Activated CD4-positive, alpha-beta T cell treated with anti-CD3 and anti-CD28 coated beads, Interleukin-2, Interleukin-4, amounts not matched to agents 100 ng/mL and 50 ng/mL, durations not matched to agents 16 hours and 8 hours (primary cell): ENCODE measurements at places on chromosomes 6 and 20.

DNA sequence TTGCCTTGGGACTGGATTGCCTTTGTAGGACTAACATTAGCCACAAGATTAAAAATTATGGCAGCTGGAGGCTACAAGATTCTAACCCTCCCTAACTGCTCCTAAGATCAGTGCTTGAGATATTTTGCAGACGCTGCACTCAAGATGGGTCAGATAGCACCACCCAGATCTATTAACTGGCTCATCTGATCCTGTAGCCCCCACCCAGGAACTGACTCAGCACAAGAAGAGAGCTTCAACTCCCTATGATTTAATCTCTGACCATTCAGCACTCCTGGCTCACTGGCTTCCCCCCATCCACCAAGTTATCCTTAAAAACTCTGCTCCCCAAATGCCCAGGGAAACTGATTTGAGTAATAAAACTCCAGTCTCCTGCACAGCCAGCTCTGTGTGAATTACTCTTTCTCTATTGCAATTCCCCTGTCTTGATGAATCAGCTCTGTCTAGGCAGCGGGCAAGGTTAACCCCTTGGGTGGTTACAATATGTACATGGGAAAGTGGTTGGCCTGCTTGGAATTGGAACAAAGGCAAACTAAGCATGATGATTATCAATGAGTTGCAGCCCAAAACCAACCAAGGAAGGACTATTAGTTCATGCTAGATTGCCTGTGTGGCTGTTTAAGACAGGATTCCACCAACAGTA, 111.3 kb downstream of the OR2B2 start:
- DNase-seq: no peak

DNA sequence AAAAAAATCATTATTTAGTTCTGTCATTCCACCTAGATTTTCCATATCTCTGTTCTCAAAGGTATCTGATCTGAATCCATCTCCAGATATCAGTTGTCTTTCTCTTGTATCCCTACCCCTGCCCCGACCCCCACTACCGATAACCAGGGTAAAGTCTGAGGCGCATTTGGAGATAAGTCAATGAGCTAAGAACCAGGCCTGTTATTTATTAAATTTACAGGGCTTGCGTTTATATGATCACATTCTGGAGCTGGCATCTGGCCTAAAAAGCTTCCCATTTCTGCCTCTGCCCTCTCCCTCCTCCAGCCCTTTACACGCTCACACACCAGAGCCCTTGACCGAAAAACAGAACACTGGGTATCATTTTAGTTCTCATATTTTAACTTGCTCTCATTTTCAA, 144.7 kb downstream of the ALDH8A1 start:
- no peak for DNase-seq

DNA sequence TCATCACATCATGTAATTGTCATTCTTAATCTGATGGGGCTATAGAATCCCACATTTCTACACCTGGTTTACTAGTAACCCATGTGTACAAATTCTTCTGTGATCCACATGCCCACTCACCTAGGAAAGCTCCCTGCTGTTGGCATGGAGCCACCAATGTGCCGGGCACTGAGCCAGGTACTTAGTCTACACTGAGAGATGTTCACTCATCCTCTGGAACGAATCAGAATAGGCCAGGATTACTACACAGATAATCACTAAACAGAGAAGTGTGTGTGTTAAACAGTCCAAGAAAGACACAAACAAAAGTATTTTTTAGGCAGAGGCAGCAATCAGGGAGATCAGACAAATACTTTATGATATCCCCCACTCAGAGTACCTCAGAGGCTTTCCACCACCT, 193.2 kb upstream of the VGLL2 start:
- DNase-seq: no peak

- no peak for DNase-seq
Observed at GRCh38 chr20:35151736-35152135, 4.6 kb upstream of the EDEM2 start.

DNA sequence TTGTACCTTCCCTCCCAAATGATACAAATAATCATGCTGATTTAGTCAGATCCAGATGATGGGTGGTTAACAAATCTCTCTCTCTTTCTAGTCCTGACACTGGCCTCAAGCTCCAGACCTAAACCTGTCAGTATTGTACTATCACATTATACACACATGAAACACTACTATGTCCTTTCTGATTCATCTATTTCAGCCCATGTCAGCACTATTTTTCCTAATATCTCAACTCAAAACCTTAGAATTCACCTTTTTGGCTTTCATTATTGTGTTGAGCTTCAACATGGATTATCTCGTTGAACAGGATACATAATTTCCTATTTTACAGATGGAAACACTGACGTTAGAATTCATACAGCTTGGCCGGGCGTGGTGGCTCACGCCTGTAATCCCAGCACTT, 3.5 kb downstream of the PIGU start:
- no peak for DNase-seq

GRCh38 chr6:45880159-45880558, 135.5 kb downstream of the CLIC5 start:
- no peak for DNase-seq

- DNase-seq: no peak
Observed at GRCh38 chr6:135354407-135354806, 143.1 kb downstream of the AHI1 start.

DNA sequence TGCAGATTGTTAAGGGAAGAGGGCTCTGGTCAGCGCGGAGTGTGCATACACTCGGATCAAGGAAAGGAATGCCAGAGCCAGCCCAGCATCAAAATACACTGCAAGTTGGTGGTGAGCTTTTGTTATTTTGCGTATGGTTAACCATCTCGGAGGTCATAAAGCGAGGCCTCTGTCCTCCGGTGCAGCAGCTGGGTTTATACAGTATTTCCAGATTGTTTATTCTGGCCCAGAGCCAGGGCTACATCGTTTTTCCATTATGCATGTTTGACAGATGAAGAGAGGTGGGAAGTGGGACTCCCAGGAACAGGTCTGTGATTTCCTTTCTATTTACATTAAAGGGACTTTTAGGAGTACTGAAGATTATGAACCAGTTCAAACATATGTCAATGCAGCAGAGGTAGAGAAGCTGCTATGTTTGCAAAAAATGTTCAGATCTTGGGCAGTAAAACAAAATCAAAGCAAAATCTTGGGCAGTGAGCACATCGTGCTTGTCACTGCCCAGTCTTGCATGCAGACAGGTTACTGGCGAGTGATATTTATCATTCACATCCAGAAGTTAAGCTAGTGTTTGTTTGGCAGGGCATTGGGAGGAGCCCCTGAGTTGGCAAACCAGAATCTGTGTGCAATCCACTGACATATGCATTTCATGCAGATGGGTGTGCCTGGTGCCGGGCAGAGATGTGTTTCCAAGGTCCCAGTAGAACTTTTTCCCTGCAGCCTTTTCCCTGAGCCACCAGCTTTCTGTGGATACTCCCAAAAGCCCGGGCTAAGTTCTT, 256.3 kb upstream of the TAB2 start:
- no peak for DNase-seq
